ENCODE measurements at places on chromosomes 3 and 15.

DNA sequence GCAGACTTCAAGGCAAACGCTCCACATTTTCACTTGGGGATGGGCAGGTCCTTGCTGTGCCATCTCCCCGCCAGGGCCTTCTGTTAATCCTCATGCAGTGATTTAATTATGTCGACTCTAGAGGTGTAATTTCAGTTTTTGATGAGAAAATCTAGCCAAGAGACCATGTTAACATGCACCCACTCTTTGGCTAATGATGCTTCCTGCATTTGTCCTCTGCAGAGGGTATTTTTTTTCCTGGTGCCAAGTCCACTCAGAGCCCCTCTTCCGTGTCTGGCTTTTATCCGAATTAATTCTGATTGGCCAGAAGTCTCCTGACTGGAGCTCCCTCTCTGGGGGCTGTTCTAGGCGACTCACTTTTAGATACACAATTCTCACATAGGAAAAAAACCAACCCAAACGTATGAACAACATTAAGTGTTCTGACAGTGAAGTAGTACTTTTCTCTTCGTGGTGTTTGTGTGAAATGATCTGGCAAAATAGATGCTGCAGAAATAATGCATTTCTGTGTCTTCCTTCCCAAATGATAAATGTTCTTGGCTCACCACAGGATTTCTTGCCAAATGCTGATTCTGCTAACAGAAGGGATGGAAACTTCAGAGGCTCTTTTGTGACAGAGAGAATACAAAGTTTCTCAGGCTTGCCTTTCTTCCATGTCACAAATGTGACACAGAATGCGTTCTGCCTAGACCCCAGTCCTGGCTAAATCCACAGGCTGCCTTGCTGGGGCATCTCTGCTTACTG is 190.0 kb downstream of the CACNA2D3 start:
- DNase-seq = no peak

DNA sequence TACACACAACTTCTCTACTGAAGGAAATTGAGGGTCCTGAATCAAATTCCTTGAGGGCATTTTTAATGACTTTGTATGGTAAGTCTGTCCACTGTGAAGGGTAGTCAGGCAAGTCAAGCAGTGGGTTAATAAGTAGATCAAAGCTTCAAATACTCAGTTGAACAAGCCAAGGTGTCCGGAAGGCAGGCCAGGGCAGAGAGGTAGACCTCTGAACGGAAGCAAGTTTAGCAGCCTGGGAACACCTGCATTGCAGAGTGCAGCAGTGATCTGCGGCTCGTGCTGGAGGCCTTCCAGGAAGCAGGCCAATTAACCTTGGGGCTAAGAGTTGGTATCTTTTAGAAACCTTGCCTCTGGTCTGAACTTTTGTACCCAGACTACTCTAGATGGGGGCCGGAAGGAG is 143.8 kb downstream of the LRTM1 start:
- DNase-seq = no peak

DNA sequence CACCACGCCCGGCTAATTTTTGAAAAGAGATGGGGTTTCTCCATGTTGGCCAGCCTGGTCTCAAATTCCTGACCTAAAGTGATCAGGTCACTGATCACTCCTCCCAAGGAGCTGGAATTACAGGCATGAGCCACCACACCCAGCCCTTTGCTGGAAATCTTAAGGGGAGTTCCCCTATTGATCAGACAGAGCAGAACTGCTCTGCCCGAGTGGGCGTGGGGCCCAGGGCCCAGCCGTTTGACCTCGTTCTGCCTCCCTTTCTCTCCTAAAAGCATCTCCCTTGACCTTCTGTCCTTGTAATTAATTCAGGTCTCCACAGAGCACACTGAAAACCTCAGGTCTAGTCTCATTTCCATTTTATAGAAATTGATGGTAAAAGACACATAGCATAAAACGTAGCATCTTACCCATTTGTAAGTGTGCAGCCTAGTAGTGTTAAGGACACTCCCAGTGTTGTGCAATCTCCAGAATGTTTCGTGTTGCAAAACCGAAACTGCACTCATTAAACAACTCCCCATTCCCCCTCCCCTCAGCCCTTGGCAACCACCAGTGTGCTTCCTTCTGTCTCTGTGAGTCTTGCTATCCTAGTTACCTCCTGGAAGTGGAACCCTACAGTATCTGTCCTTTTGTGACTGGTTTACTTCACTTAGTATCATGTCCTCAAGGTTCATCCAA is 89.3 kb downstream of the SLCO3A1 start:
- peak; percentile 25 for DNase-seq

DNA sequence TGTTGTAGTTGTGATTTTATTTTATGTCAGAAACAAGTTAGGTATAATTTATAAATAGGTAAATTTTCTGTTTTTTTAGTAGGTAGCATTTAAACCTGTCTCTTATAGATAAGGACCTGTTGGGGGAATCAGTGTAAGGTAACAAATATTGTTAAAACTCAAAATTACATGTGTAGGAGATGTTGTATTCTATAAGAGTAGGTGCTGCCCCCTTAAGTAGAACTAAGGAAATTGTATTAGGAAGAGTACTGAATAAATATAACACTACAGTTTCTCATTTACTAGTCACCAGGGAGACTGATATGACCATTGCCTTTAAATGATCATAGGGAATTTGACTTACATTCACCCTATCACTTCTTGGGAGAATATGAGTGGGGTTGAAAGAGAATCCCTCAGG is 31.2 kb downstream of the SLC25A36 start:
- peak; percentile 35 for DNase-seq

GRCh38 chr15:91244919-91245318 is 144.9 kb downstream of the SV2B start:
- DNase-seq = no peak

- DNase-seq = no peak
These were observed 57.2 kb downstream of the SH3GL3 start for GRCh38 chr15:83504365-83504764.

GRCh38 chr15:89665449-89666181 is 10.3 kb upstream of the KIF7 start:
- peak; percentile 65 for DNase-seq

GRCh38 chr3:193897288-193897687 is 238.7 kb upstream of the HES1 start:
- no peak for DNase-seq

DNA sequence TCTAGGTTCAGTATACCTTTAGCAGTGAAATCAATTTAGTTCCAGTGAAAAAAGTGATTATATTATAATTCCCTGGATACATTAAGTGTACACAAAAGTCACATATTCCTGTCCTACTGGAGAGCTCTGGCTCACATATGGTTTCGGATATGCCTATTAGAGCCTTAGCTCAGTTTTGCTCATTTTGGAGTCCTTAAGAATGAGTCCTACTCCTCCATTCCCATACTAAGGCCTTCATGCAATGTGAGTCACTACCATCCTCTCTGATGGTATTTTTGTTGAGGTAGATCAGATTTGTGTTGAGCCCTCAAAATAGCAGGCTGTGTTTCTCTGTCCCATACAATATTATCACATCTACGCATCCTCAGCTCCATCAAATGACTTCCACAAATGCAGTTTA is 294.2 kb upstream of the COL8A1 start:
- no peak for DNase-seq
